T-helper 22 cell (primary cell): ENCODE measurements at places on chromosomes 13 and 19.
A peak's percentile ranks its signal among the peaks of the same experiment; 100 is the strongest.

DNA sequence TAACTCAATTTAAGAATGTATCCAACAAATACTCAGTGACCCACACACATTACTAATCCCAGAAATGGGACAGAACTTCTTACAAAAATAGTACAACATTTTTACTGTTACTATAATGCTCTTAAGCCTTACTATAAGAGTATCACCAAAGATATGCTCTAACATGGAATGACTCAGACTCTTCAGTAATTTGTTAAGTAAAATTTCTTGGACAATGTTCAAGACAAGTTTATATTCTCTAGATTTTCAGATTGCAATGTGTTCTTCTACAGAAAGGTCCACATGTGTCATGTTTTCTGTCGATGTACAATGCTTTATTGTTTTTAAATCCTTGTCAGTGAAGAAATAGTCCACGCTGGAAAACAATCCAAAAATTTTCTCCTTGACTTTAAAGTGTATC is 66.3 kb upstream of the RFXAP start:
- no peak for DNase-seq

GRCh38 chr13:73948848-73949529 is 185.2 kb downstream of the KLF12 start:
- no peak for DNase-seq

DNA sequence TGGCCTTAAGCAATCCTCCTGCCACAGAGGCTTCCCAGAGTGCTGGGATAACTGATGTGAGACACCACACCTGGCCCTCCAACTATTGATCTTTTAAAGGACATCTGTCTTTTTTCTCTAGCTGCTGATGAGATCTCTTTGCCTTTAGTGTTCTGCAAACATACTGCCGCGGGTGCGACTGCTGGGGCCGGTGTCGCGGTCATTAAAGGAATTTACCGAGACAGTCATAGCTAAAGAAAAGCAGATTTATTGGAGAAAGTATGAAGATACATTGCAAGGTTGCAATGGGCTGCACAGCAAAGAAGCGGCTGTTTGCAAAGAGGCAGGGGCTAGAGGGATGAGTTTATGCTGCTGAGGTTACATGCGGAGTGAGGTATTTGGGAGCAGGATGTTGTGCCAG is 31.2 kb upstream of the LRRC4B start:
- no peak for DNase-seq

- no peak for DNase-seq
Observed at GRCh38 chr19:54335164-54335563, 3.8 kb downstream of the LILRA4 start.

DNA sequence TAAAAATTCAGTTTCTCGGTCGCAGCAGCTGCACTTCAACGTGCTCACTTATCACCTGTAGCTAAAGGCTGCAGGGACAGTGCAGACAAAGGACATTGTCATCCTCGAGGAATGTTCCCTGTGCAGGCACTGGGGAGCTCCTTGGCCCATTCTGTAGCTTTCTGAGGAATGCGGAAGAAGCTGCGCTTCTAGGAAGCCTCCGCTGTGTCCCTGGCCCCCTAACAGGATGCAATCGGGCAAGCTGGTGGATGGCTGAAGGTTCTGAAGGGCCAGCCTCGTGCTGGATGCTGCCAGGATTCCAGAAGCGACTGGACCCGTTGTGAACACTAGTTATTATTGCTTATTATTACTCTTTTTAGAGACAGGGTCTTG is 8.1 kb downstream of the ANO8 start:
- no peak for DNase-seq

GRCh38 chr13:101514695-101515275 is 62.3 kb downstream of the ITGBL1 start:
- DNase-seq, result no peak

DNA sequence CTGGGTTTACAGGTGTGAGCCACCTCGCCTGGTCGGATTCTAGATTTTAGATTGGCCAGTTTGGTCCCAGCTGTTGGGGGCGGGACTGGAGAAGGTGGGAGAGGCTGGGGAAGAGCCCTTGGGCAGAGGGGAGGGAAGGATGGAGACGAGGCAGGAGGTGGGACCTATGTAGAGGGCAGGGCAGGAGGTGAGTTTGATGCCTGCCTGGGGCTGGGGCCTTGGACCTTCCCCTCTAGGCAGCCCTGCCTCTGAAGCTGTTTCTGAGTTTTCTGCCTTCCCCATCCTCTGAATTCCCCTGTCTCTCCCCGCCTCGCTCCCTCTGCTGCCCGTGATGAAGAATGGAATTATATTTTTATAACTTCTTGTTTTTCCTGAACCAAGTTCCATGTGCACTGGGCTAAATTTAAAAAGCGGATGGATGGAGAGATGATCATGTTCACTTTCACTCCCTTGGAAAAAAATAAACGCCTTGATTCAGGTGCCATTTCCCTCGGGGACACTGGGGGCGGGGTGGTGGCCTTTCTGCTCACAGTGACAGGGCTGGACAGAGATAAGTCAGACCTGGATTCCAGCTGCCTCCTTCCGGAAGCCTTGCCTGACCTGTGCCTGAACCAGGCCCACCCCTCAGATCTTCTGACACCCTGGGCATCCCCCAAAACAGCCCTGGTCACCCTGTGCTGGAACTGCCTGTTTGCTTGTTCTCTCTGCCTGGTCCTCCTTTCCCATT is 16.5 kb upstream of the TNFAIP8L1 start:
- no peak for DNase-seq

- no peak for DNase-seq
Observed at GRCh38 chr13:59534806-59535205, 628.9 kb downstream of the DIAPH3 start.

- DNase-seq, result no peak
Observed at GRCh38 chr13:76720416-76720815, 165.8 kb downstream of the KCTD12 start.

GRCh38 chr13:53822136-53822535 is 793.5 kb downstream of the OLFM4 start:
- DNase-seq, result no peak

DNA sequence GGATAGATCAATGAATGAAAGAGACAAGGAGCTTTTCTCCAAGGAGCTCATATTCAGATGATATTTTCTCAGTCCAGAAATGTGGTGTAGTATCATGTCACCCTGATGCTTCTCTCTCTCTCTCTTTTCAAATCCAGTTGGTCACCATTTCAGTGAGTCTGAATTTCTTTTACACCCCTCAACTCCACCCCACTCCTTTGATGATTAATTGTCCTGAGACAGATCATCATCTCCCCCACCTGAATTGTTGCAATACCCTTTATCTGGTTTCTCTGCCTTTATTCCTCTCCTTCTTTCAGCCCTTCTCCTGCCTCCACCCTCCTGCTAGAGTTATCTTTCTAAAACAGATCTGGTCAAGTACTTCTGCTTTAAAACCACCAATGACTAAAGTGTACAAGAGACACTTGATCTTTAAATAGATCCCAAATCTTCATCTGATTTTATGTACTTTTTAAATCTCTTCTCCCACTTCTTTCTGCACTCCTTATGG is 299.8 kb downstream of the KLF5 start:
- no peak for DNase-seq

DNA sequence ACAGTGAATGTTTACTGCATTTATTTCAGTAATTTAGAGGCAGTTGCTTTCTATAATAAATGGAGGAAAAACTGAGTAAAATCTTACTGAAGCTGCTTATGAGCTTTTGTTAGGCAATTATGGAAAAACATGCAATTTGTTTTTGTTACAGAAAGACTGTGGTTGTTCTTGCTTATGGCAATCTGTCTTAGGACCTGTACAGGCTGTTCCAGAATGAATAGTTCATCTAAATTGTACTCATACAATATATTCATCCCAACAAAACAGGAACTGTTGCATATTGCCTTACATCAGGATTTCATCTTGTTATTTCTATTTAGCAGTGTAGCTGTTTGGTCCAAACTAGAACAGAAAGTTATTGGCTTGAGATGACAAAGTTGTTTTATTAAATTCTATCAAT is 199.2 kb downstream of the NALCN start:
- no peak for DNase-seq

DNA sequence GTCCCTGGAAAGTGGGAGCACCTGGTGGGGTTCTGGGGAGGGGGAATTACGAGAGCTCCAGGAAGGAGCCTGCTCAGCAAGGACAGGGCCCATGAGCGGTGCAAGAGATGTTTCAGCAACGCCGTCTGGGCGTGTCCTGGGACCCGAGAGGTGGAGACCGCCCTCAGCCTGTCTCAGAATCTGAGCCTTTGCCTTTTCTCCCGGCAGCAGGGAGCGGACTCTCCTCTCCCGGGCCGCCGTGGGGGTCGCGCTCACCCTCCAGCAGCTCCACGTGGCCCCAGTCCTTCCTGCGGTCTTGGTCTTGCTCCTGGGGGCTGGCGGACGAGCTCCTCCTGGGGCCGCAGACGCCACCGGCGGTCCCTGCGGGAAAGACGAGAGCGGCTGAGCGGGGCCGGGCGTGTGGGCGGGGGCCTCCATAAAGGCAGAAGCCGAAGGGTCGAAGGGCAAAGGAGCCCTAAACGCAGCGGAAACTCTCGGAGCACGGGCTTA is 714 bp downstream of the POLRMT start:
- no peak for DNase-seq

DNA sequence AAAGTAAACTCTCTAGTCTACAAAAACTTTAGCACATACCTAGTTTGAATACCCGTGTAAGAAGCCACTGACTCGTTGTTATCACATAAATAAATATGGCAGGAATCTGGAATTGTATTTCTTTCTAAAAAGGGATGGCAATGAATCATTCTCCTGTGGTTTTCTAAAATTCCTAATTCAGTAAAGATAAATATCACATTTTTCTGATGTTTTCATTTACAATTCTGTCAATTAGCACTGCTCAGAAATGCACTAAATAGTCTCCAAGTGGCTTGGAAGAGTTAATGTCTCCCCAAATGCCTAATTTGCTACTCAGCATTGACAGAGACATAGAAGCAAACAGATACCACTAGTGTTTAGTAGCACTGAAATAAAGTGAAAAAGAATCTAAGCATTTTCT is 547.7 kb upstream of the SLITRK1 start:
- no peak for DNase-seq

GRCh38 chr13:91212231-91212630 is 135.3 kb upstream of the MIR17HG start:
- DNase-seq, result no peak

GRCh38 chr19:53908106-53908934 is 758 bp upstream of the CACNG7 start:
- DNase-seq, result no peak

- DNase-seq, result no peak
Observed at GRCh38 chr13:111429064-111429558, 108.7 kb downstream of the TEX29 start.

- DNase-seq, result no peak
Observed at GRCh38 chr19:15643387-15643786, 2.7 kb downstream of the CYP4F3 start.

GRCh38 chr13:110342474-110342873 is 35.4 kb downstream of the COL4A2 start:
- no peak for DNase-seq

- peak; percentile 72 for DNase-seq
Observed at GRCh38 chr19:11355160-11356073, at the start of gene PLPPR2. TSS of gene PLPPR2 (plus strand) at chr19:11355432. CDS start at chr19:11357674, 2,242 bp downstream.

GRCh38 chr19:49196527-49197240 is 39.1 kb downstream of the TRPM4 start:
- no peak for DNase-seq

- no peak for DNase-seq
Observed at GRCh38 chr19:35037716-35038622, 3.6 kb upstream of the HPN start.

GRCh38 chr13:71214821-71215220 is 652.2 kb downstream of the DACH1 start:
- no peak for DNase-seq

DNA sequence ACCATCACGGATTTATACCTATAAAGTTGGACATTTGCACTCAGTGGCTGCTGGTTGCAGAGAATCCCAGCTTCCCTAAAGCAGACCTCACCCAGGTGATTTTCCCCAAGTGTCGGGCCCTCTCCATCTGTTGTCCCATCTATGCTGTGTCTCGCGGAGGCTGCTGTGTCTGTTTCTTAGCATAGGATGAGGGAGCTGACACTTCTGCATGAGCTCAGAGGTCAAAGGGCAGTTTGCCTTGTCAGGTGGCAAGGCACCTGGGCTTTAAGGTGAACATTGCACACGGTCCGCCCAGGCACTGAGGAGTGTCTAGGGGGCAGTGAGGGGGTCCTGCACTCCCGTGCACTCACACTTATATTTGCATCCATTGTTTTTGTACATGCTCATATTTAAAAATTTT is 151.6 kb downstream of the ZIC5 start:
- DNase-seq, result no peak

DNA sequence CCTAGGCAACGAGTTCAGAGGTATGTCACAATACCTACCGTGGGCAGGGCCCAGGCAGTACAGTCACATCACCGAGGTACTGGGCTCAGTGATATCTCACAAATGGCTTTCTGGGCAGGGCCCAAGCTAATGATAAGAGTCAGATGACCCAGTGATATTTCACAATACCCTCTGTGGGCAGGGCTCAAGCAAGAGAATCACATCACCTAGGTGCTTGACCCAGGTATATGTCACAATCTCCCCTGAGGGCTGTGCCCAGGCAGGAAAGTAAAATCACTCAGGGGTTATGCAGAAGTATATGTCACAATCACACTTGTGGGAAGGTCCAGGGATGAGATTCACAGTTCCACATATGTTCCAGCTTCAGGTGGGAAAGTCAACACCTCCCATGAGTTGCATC is 45.3 kb downstream of the ZNF729 start:
- no peak for DNase-seq

GRCh38 chr13:57582032-57582431 is 49.5 kb upstream of the PCDH17 start:
- no peak for DNase-seq

DNA sequence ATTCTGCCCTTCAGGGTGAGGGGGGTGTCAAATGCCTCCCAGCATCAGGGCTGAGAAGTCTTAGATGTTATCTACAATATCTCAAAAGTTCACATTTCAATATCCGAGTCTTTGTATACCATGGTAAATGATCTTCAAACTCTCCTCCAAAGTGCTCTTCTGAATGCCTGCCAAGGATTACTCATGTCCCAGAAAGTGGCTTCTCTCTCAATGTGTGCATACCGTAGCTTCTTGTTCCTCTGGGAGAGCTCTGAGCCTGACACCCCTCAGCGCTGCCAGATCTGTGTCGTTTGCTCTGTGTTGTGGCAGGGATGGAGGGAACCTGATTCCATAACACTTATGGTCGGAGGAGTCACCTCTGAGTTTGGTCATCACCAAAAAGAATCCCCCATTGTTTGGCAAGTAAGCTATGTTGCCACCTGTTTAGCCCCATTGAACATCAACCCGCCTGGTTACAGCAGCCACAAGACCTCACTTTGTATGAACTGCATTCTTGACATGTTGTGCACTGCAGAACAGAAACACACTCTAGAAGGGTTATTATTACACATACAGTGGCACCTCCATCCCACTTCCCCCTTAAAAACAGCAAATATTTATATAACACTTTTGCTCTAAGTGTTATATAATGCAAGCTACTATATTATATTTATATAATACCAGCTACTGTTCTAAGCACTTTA is 163.1 kb upstream of the MIR17HG start:
- DNase-seq, result no peak

GRCh38 chr13:110280985-110281688 is 25.8 kb downstream of the COL4A1 start:
- DNase-seq, result no peak

DNA sequence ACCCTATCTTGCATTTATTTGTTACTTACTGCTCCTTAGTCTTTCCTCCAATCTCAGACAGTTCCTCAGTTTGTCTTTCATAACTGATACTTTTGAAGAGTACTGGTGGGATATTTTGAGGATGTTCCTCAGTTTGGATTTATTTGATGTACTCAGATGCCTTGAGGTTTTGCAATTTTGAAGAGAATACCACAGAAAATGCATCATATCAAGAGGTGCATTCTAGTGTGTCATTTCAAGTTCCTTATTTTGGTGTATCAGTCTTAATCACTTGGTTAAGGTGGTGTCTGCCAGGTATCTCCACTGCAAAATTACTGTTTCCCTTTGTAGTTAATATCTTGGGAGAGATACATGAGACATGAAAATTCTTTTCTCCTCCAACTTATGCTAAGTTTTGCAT is 75.1 kb downstream of the URI1 start:
- no peak for DNase-seq
